ENCODE measurements at places on chromosomes 12 and 14.

GRCh38 chr12:5988088-5988487 lies 43.0 kb upstream of the ANO2 start:
- no peak for DNase-seq

DNA sequence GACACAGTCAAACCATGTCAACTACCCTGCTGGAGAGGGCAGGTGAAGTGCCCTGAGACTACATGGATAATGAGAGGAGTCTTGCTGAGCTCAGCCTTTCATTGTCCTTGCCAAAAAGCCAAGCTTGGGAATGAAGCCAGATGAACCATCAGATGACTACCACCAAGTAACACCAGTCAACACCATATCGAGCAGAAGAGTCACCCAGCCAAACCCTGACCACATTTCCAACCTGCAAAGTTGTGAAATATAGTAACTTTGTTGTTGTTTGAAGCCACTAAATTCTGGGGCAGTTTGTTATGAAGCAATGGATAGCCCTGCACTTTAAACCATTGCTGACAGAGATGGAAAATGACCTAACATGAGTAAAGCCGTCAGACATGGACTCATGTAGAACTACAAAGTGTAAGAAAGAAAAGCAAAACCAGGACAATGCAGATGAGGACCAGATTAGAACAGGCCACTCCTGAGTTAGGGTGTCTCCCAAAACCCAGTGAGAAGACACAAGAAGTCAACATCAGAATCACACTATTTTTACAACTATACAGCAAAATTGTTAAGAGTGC lies 12.5 kb upstream of the CRADD start:
- no peak for DNase-seq

- DNase-seq = no peak
These were observed 124.3 kb upstream of the SLC38A4 start for GRCh38 chr12:46950094-46950493.

- no peak for DNase-seq
These were observed 305.0 kb downstream of the NELL2 start for GRCh38 chr12:44571006-44571550.

GRCh38 chr14:34363733-34364134 lies 98.3 kb downstream of the SPTSSA start:
- no peak for DNase-seq

DNA sequence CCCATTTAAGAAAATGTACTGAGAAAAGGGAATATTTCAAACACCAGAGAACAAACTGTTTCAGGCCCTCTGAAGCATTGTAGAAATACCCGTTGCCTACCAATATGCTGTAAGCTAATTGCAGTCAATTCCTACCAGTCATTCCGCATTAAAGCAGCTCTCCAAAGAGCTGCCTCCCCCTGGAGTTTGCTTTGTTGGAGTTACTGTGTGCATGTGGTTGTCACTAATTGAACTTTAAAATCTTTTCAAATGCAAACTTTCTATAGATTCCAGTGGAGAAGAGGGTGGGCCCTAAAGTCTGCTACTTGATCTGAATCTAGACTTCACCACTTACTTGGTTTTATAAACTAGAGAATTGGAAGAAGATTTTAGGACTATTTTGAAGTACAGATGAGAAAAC lies 112.7 kb downstream of the PLXNC1 start:
- DNase-seq = no peak

DNA sequence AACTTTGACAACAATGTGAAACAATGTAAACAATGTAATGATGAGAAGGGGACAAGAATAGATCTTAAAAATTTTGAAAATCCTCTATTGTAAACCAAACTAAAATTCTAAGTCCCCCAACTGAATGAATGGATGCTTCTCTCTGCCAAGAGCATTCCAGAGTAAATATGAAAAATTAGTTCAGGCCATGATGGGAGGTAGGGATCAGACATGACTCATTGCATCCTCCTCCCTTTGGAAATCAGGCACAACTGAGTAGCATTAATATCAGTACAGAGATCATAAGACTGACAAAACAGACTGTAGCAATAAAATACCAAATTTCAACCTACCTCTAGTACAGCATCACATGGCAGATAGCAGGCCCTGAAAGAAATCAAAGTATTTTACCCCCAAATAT lies 559.9 kb downstream of the C12orf50 start:
- DNase-seq = no peak

DNA sequence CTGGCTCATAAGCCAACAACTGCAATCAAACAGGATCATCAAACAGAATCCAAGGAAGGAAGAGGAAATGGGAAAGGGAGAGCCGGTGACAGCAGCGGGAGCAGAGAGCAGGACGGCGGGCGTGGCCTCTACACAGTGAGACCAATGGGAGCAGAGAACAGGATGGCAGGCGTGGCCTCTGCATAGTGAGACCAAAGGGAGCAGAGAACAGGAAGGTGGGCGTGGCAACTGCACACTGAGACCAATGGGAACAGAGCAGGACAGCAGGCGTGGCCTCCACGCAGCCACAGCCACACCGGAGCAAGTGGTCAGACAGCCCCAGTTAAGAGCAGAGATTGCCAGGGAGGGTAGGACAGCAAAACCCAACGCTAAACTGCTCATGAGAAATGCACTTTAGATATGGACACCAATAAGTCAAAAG lies 16.4 kb downstream of the LRCOL1 start:
- DNase-seq = no peak

GRCh38 chr12:131008913-131009270 lies 55.2 kb downstream of the ADGRD1 start:
- no peak for DNase-seq

- DNase-seq = no peak
These were observed 45.7 kb upstream of the APPL2 start for GRCh38 chr12:105281694-105282049.

GRCh38 chr12:122216445-122216844 lies 9.4 kb downstream of the DIABLO start:
- DNase-seq = no peak

GRCh38 chr12:53564278-53564677 lies 57.0 kb upstream of the NPFF start:
- DNase-seq = no peak

GRCh38 chr14:76375484-76375883 lies 453 bp upstream of the ESRRB start:
- DNase-seq = no peak

DNA sequence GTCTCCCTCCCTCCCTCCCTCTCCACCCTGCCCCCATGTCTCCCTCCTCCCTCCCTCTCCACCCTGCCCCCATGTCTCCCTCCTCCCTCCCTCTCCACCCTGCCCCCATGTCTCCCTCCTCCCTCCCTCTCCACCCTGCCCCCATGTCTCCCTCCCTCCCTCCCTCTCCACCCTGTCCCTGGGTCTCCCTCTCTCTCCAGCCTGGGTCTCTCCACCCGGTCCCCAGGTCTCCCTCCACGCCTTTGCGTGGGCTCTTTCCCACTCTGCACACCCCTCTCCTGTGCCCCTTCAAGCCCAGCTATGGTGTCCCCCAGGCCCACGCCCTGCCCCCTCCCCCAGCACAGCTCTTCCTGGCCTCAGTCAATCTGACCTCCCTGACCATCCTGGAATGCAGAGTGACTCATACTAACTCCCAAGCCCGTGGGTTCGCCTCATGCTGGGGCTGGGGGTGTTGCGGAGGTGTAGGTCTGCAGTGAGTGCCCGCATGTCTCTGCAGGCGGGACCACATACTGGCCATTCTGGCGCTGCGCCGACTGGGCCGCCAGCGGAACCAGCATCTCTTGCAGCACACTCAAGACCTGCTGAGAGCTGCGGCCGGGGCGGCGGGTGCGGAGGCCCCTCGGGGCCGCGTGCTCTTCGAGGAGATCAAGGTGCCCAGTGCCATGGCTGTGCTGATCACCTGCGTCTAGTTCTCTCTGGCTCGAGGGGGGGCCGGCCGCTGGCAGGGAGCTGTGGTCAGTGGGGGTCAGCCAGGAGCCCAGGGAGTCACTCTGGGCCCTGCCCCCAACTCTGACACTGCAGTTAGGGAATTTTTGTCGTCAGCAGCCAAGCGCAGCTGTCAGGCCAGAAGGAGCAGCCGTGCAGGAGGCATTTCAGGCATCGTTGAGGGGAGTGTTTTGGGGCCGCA lies 13.5 kb upstream of the TNFAIP2 start:
- DNase-seq = no peak

DNA sequence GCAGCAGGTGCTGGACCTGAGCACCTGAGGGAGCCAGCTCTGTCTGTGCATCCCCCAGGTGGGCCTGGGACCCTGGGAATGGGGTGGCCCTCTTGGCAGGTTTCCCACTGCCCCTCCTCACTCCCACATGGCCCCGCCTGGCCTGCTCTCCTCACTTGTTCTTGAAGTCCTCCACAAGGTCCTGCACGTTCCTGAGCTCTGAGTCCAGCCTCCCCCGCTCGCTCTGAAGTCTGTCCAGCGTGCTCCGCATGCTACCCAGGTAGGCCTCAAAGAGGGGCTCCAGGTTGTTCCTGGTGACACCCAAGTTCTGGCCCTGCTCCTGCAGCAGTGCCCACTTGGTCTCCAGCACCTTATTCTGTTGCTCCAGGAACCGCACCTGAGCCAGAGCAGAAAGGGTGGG lies 2.9 kb downstream of the KRT79 start:
- DNase-seq = no peak

DNA sequence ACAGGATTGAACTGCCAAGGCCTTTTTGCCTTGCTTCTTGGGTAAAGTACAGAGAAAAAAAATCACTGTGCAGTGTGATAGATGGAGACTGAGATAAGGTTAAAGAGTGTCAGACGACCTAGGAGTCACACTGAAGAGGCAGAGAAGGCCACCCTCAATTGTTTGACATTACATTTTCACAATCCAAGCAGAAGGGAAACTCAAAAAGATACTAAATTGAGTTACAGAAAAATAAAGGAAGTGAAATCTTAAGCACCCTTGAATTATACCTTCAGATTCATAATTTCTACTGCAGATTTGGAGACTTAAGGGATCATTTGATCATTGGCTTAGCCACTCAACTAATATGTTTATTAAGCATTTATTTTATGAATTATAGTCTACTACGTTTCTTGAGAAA lies 97.1 kb downstream of the MYF5 start:
- DNase-seq = no peak

DNA sequence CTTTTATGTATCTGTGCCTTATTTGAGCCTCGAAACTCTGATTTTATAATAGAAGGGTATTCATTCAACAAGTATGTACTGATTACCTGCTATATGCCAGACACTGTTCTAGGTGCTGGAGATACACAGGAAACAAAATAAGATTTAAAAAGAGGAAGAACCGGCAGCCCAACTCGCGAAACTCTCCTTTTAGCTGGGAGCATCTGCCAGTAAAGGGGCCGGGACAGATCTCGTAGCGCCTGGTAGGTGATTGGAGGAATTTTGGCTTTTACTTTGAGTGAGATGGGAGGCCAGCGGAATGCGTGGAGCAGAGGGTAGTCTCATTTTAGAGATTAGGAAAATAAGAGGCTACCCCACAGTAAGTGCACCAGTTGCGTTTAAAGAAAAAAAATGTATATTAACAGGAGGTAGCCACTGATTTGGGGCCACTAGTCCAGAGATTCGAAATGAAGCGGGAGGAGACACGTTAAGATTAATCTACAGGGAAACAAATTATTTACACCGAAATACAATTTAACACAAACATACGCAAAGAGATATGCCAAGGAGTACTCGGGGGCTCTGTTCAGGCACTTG lies 520 bp upstream of the MON2 start:
- DNase-seq = no peak

DNA sequence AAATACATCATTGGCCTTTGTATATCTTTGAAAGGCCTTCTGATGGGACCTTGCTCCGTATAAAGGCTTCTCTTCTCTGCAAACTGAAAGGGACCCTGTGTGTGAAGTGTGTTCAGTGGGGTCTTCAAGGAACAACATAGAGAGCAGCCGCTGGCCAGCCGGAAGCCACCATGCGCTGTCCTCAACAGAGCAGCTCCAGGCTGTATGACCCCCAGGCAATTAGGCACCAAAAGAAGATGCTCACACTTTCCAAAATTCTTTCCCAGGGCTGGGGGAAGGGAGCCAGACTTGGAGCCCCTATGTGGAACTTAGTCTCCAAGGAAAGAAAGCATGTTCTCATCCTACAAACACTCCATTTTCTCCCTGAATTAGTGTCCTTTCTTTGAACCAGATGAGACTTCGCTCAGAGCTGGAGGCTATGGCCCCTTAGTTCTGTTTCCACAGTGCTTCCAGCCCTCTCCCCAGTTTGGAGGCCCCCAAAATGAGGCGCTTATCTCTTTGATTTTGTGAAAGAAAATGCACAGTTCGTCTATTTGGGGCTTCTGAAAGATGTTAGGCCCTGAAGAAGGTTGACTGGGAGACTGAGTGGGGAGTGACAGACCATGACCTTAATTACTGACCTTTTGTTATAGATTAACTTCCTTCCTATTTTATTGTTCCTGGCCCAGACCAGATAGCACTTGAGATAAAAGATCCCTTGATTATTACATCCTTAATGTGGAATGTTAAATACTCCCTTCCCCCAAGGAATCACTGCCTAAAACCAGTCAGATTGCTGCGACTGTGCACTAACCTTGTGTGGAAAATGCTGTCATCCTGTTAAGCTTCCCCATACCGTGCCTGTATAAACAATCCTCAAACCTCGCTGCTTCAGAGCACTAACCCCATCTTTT lies 128.3 kb upstream of the FGD4 start:
- no peak for DNase-seq

DNA sequence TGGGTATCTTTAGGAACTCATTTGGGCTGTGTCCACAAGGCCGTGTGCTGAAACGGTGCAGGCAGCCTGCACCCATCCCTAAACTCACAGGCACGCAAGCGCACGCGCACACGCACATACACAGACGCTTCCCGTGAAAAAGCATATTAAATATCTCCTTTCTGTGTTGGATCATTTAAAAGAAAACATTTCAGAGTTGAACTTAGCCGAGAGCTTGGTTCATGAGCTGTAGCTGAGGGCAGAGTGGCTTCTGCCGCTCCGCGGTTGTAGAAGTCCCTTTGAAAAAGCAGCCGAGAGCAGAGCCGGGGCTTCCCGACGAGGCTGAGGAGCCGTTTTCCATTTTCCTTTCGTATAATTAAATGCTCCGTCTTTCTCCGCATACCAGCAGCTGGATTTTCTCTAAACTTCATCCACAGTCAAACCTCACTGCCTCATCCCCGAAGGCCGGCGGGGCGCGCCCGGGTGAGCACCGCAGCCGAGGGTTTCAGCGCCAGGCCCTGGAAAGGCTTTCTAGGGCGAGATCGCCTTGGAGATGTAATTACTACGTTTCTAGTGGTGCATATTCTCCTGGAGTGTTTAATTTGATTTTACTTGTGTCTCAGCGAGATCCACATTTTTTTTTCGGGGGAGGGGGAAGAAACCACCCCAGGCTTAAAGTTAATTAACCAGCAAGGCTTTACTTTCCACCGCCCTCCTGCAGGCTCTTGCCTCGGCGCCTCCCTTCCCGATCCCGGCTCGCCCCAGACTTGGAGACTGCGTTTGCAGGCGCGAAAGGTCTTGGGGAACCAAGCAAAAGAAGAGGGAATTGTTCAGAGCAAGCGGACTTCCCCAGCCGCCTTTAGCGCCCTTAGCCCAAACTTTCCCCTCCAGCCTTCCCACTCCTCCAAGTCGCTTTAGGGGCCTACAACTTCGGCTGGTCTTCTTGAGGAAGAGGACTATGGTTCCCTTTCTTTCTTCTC lies 3.0 kb upstream of the HOXC13 start:
- DNase-seq = no peak

GRCh38 chr12:3704512-3705353 lies 48.2 kb downstream of the CRACR2A start:
- no peak for DNase-seq

GRCh38 chr14:63051992-63052391 lies 6.7 kb upstream of the KCNH5 start:
- no peak for DNase-seq
